ENCODE measurements at places on chromosomes 1 and 21.

GRCh38 chr1:205811660-205812059 is 1.3 kb downstream of the SLC41A1 start:
- peak; percentile 89 for DNase-seq

GRCh38 chr1:8165595-8166360 is 139.7 kb upstream of the ERRFI1 start:
- DNase-seq = no peak

DNA sequence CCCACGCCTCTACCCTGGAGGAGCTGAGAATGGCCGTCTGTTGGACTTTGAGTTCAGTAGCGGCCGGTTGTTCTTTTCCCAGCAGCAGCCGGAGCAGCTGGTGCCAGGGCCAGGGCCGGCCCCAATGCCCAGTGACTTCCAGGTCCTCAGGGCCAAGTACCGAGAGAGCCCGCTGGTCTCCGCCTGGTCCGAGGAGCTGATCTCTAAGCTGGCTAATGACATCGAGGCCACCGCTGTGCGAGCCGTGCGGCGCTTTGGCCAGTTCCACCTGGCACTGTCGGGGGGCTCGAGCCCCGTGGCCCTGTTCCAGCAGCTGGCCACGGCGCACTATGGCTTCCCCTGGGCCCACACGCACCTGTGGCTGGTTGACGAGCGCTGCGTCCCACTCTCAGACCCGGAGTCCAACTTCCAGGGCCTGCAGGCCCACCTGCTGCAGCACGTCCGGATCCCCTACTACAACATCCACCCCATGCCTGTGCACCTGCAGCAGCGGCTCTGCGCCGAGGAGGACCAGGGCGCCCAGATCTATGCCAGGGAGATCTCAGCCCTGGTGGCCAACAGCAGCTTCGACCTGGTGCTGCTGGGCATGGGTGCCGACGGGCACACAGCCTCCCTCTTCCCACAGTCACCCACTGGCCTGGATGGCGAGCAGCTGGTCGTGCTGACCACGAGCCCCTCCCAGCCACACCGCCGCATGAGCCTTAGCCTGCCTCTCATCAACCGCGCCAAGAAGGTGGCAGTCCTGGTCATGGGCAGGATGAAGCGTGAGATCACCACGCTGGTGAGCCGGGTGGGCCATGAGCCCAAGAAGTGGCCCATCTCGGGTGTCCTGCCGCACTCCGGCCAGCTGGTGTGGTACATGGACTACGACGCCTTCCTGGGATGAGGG is 28.5 kb upstream of the SPSB1 start:
- DNase-seq = no peak

GRCh38 chr1:242886137-242886536 is 361.6 kb upstream of the PLD5 start:
- DNase-seq = no peak
